Mammary epithelial cell (primary cell): ENCODE measurements at places on chromosomes 16 and 17. TPM values are rescaled to one million over a fixed set of nuclear protein-coding genes. Genes with fewer than 3 reads are reported as not detected.

GRCh38 chr16:21159281-21159951, 942 bp downstream of the LDAF1 start:
- DNase-seq: peak; percentile 82

DNA sequence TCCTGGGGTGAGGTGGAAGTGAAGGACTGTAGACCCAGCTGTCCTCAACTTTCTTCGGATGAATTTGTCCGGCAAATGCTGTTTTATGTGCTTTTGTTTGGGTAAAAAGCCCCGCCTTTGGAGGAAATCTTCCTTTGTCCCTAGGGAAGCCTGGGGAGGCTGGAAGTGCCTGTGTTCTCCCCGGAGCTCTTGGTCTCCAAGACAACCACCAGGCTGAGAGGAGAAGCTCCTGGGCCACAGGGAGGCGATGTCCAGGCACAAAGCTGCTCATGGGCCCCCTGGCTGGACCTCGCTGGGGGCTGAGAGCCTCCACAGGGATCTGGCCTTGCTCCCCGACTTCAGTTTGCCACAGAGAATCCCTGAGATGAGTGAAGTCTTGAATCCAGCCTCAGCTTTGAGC, 293.1 kb upstream of the N4BP1 start:
- no peak for DNase-seq

NAGS gene
- 1.3 TPM for total RNA-seq

- DNase-seq: peak; percentile 58
Observed at GRCh38 chr17:21394265-21394664, 18.1 kb downstream of the KCNJ12 start.

CD7 gene
- total RNA-seq: not detected in 2 replicates

- DNase-seq: no peak
Observed at GRCh38 chr17:48181653-48182052, 74.1 kb downstream of the SNX11 start.

GRCh38 chr16:21656795-21657768, 4.7 kb upstream of the IGSF6 start:
- DNase-seq: peak; percentile 30

GRCh38 chr16:17302620-17303019, 168.1 kb downstream of the XYLT1 start:
- no peak for DNase-seq

- DNase-seq: no peak
Observed at GRCh38 chr17:7830616-7831015, 3.4 kb upstream of the KDM6B start.

- no peak for DNase-seq
Observed at GRCh38 chr16:89131783-89132182, 38.1 kb downstream of the ACSF3 start.

DNASE1L2 gene
- total RNA-seq: 0.67 TPM

DNA sequence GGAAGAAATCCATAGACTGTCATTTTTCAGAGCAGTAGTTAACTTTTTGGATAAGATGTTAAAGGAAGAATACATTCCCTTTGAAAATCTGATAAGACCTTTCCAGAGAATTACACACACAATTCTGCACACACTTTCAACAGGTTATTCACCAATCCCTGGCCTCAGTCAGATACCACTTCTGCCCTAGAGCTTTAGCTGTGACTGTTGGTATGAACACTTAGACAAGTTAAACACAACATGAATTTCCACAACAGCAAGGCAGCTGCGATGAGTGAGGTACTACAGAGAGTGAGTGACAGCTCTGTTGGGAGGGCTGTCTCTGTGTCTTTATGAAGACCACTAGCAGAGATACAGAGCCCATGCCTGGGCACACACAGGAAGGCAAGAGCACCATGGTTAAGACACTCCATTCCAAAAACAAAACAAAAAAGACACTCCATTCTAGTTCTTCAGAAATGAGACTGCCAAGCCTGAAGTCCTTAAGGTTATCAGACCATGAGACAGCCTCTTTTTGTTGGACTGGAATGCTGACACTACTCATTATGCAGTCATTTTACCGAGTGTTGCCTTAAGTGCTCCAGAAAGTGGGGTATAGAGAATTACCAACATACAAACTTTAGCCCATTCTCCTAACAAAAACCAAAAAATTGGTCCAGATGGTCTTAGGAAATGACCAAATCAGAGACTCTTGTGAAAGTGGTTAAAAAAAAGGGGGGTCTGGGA, 42.4 kb downstream of the TOM1L2 start:
- DNase-seq: no peak

PPP1R1B gene
- 0.17 TPM for total RNA-seq

MLKL gene
- 4.6 and 16.6 TPM in 2 replicates for total RNA-seq

DNA sequence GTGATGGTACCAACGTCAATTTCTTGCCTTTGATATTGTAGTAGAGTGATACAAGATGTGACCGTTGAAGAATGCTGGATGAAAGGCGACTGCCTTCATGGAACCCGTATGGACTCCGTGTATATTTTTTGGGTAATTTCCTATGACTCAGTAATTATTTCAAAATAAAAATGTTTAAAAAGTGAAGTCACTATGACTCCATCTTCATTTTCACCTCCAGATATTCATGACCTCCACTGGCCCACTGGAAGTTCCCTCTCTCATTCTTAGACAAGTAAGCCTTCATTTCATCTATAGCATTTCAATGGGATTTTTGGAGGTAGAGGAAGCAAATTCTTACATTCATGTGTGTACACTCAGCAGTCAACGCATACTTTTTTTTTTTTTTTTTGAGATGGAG, 111.8 kb upstream of the NUDT7 start:
- DNase-seq: peak; percentile 8

DNA sequence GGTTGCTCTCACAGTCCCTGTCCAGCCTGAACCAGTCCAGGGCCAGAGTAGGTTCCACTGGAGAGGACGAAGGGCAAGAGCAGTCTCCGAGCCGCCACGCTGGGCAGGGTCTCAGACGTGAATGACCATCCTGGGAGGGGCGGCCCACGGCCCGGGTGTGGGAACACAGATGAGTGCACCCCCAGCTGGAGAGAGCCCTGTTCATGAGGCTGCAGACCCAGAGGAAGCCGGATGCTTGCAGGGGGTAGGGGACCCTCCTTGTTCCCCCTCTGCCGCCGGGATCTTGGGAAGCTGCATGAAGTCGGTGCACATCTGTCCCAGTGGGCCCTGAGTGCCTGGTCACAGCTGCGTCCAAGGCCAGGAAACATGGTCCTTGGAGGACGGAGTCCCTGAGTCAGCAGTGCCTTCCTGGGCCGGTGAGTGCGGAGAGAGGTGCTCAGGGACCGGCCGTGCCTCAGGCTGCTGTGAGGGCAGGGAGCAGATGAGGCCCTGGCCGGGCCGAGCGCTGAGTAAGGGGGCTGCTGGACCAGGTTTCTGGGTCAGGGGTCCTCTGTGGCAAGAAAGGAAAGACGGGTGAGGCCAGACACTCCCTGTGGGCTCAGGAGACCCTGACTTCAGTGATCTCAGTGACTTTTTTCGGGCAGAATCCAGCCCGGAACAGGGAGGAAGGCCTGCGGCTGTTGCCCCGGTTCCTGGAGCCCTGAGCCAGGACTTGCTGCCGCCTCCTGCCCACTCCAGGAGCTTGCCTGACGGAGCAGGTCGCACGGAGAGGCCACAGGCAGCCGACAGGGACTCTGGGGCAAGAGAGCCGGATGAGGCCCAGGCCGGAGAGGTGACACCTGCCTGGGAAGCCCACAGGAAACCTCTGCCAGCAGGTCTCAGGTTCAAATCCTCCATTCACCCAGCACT, 45.8 kb downstream of the ACTG1 start:
- DNase-seq: no peak

DNA sequence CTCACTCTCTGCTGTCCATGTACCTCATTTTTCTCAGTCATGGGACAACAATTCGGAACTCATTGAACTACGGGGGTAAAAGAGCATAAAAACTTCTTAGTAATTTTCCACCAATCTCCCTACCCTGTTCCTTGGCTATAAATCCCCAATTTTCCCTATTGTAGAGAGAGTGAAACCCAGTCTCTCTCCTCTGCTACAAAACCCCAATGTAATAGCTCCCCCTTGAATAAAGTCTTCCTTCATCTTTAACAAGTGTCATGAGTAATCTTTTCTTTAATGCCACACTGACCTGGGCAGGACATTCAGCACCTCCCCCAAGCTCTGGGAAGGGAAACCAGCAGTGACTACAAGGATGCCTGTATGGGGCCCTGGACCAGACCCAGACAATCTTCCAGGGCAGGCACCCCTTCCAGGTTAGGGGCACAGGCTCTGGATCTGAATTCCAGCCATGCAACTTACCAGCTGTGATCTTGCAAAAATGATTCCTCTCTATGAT, 10.2 kb upstream of the EIF1 start:
- DNase-seq: peak; percentile 65

GRCh38 chr17:75472119-75472518, 15.7 kb downstream of the TMEM94 start:
- DNase-seq: peak; percentile 33

- DNase-seq: no peak
Observed at GRCh38 chr17:160336-160735, 21.1 kb downstream of the DOC2B start.

DNA sequence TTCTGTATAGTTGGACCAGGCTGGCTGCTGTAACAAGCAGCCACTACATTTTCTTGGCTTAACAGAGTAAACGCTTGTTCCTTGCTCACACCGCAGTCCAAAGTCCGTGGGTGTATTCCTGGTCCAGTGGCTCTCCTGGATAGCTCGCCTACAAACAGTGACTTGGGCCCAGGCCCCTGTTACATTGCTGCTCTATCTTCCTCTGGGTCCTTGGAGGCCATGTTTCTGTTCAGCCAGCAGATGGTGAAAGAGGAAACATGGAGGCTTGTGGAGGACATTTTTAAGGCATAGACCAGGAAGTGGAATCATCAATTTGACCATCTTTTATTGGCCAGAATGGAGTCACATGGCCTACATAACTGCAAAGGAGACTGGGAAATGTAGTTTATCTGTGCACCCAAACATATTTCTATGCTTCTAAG, 55.1 kb downstream of the ATP2C2 start:
- DNase-seq: peak; percentile 48

GRCh38 chr17:81249223-81250040, 10.3 kb downstream of the NDUFAF8 start:
- peak; percentile 31 for DNase-seq

- DNase-seq: peak; percentile 32
Observed at GRCh38 chr16:23557779-23558702, 514 bp downstream of the UBFD1 start.

CDR2L gene
- total RNA-seq: 38.5 TPM

ITGB3 gene
- 28.7 TPM for total RNA-seq

- no peak for DNase-seq
Observed at GRCh38 chr16:9318764-9319163, 227.3 kb downstream of the HAPSTR1 start.

GRCh38 chr17:47726796-47727703, 6.0 kb upstream of the TBX21 start:
- DNase-seq: no peak

DNA sequence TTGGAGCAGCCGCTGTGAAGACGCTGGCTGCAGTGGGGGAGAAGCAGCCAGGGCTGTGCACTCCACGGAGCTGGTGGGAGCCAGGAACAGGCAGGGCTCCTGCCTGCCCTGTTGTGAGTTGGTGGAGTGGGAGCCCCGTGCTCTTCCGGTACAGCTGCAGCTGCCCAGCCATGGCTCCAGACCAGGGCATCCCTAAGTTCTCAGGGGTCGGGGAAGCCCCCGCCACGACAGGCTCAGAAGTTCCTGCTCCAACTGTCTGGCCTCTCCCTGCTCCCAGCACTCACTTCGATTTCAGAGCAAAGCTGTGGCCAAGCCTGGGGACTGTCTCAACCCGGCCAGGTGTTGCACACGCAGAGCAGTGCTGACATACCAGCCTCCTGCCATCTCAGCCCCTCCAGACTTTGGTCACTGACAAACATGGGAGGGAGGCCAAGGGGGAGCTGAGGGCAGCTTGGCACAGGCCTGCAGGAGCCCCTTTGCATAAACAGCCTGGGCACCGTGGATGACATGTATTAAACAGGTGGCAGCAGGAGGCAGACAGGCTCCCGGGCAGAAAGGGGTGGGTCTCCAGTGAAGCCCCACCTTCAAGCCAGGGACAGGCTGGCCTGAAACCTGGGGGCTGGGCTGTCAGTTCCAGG, 13.9 kb upstream of the KDM8 start:
- no peak for DNase-seq

FOXC2 gene
- total RNA-seq: 6.4 and 13.3 TPM in 2 replicates

- DNase-seq: peak; percentile 4
Observed at GRCh38 chr17:14580499-14580898, 279.6 kb downstream of the HS3ST3B1 start.

DNA sequence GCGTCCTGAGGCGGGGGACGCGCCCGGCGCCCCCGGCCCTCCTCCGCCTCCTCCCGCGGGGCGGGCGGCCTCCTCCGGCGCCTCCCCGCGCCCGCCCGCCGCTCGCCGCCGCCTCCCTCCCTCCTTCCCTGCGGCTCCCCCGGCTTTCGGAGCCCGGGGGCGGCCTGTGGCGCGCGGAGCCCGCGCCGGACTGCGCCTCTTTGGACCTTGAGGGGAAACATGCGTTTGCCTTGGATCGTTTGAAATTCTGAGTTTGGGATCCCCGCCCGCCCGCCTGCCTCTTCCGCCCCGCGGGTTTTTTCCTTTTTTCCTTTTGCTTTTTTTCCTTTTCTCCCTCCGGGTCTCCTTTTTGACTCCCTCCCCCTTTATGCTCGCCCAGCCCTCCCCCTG, 390 bp downstream of the ZNRF1 start:
- no peak for DNase-seq

SPATA22 gene
- total RNA-seq: not detected in 2 replicates

DNA sequence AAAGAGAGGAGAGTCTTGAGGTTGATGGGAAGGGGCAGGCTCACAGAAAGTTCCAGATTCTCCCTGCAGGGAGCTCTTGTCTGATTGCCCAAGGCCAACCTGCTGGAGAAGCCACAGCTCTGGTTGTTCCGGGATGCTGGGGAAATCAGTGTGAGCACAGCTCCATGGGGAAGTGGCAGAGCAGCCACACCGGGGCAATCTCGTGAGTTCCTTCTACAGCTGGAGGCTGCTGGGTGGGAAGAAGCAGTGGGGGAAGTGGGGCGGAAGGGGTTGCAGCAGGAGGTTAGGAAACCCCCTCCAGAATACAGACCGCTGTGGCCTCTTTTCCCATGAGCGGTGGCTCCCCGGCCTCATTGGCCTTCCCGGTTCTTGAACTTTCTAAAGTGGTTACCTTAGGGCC, 34.0 kb downstream of the KIAA0513 start:
- no peak for DNase-seq

DNA sequence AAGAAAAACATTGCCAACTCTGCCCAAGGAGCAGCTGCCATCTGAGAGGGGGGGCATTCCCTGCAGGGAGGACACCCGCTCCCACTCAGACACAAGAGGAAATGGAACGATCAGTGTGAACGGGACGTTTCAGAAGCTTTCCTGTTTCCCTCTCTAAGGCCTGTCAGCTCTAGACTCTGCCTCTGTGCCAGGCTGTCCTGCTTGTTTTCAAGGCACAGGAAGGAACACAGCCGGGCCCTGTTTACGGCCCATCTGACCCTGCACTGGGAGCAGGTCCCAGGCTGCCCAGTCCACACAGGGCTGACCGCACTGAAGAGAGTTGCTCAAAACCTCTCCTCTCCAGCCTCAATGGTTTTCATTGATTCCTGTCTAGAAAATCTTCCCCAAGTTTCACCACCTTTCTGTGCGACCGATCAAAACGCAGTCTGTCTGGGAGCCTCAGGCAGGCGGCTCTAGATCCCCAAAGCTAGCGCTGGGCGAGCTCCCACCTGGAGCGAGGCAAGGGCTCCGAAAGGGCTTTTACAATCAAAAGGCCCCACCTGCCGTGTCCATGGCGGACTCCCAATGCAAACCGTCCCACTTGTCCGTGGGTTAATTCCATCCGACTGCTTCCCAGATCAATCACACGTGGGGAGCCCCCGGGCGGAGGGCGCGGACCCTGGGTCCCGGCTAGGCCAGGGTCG, 1.5 kb downstream of the PIEZO1 start:
- peak; percentile 40 for DNase-seq
